ENCODE measurements at places on chromosomes 13 and 19.

DNA sequence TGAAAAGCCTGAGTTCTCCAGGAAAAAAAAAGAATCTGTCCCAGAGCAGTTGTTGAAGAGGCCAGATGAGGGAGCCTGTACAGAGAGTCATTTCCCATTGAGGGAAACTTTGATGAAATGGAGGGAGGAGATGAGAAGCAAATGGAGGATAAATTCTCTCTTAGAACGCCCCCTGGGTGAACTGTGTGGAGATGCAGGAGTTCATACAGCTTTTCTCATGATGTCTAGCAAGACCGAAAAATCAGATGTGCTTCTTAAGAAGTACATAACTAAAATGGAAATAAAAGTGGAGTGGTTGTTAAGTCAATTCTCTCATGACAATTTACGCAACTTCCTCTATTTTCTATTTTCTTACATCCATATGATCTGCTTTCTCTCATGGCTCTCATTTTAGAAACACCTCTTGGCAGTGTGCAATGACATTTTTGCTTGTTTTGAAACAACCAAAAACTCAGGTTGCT, 1263.1 kb downstream of the PCDH9 start:
- no peak for DNase-seq

DNA sequence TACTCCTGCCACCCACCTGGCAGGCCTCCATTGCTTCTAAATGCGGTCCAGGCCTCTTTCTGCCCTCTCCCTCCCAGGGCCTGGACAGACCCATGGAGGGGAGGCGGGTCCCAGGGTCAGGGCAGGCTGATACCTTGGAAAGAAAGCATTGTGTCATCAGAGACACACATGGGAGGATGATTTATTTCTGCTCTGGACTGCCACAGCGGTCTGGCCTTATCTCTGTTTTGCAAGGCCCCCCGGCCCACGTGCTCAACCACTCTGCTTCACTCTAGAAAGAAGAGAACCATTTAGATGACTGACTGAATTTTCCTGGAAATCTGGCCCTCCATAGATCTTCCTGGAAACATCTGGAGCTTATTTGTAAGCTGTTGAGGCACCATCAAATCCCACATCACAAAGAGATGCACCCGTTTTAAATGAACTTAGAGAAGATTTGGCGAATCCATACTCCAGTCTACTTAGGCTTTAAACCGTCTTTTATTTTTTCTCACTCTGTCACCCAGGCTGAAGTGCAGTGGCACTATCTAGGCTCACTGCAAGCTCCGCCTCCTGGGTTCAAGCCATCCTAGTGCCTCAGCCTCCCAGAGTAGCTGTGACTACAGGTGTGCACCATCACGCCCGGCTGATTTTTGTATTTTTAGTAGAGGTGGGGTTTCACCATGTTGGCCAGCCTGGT, 48.3 kb upstream of the URI1 start:
- DNase-seq = no peak

GRCh38 chr19:7397687-7398086, 49.0 kb downstream of the ARHGEF18 start:
- DNase-seq = no peak

DNA sequence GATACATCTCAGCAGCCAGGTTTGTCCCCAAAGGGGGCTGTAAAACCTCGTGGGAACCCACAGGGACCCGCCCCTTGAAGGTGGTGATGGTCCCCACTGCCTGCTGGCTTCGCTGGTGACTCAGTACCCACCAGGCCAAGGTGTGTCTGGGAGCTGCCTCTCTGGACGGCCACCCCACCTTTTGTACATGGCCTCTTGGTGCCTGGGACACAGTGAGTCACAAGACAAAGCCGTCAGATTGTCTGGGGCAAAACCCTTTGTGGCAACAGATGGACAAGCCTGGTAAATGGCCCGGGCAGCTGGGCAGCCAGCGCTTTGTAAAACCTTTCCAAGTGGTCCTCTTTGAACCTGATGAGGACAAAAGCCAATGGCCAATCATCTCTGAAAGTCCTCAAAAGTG, 27.9 kb upstream of the KLF2 start:
- no peak for DNase-seq

GRCh38 chr19:10226376-10227025, 4.6 kb downstream of the S1PR2 start:
- DNase-seq = peak; percentile 99

- DNase-seq = no peak
Measured at GRCh38 chr19:7912697-7913564, 1.7 kb upstream of the TGFBR3L start.

- DNase-seq = no peak
Measured at GRCh38 chr19:41357746-41358145, 4.0 kb upstream of the TGFB1 start.

DNA sequence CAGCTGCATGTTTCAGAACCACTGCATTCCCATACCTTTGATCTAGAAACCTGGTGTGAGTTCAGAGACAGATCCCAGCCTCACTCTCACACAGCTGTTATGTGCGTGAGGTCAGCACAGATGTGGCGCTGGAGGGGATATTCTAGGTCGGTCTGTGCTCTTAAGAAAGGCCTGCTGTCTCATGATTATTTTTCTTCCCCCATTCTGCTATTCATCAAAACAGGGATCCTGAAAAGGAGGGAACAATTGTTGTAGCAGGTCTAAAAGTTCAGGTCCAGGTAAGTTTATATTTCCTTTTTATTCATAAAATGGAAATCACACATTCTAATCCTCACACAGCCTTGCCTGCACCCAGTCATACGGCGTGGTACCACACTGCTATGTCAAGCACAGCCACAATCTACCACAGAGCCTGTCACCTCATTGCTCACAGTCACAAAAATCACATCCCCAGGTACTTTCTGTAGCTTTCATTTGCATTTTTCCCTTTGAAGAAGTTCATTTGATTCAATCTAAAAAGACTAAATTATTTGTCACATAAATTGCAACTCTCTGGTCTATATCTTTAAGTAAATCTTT, 867 bp downstream of the ZNF546 start:
- no peak for DNase-seq

DNA sequence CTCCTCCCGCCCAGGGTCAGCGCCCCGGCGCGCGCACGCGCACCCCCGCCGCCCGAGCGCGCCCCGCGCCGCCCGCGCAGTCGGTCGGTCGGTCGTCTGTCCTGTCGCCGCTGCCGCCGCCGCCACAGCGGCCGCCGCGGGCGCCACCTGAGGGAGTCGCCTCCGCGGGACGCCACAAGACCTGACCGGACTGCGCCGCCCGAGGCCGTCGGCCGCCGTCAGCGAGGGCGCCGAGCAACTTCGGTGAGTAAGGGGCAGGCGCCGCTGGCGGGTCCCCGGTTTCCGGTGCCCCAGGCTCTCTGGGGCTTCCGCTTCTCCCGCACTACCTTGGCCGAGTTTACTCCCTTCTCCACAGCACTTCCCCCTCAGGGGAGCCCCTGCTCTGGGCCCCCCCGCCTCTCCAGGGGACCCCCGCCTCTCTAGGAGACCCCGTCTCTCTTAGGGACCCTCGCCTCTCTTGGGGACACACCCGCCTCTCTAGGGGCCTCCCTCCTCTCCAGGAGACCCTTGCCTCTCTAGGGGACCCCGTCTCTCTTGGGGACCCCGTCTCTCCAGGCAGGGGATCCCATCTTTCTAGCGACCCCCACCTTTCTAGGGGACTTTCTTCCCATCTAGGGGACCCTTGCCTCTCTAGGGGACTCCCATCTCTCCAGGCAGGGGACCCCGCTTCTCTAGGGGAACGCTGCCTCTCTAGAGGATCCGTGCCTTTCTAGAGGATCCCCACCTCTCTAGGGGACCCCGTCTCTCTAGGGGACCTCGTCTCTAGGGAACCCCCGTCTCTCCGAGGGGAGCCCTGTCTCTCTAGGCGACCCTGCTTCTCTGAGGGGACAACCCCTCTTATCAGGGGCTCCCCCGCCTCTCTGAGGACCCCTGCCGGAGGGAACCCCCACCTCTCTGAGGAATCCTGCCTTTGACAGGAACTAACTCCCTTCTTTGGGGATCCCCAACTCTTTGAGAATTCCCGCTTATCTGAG, 19.3 kb upstream of the GATAD2A start:
- no peak for DNase-seq

DNA sequence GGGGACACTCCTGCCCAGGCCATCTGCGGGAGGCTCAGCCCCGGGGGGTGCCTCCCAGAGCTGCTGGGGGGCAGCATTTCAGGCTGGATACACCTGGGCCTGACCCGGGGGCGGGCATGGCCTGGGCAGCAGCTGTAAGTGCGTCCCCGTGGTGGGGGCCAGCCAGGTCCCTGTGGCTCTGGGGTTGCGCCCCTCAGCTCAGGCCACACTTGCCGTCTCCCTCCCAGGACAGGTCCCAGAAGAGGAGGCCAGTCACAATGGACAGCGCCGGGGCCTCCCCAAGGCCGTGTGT, 11.6 kb downstream of the CBARP start:
- no peak for DNase-seq

DNA sequence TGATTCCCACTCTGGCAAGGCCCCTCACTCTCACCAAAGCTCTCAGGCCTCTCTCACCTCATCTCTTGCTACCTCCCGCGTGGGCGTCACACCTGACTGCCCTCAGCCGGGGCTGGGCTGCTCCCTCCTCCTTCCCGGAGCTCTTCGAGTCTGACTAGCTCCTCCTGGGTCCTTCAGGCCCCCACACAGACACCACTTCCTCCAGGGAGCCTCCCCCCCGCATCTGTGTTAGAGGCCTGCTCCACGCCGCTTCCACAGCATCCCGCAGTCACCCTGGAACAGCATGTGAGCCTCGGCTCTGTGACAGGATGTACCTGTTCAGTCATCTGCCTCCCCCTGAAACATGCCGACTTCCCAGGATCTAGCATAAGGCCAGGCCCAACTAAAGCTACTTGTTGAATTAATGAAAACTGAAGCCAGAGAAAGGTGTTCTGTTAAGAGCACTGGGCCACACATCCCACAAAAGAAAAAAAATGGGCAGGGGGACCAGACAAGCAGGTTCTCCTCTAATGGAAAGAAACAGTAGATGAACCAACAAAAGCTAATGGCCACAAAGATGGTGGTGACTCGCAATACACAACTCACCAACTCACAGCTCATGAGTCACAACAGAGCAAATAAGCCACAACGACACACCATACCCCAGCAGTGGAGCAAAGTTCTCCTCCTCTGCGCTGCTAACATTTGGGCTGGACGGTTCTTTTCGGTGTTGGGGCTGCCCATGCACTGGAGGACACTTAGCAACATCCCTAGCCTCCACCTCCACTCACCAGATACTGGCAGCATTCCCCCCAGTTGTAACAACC, 3.0 kb downstream of the PPP6R1 start:
- DNase-seq = no peak

DNA sequence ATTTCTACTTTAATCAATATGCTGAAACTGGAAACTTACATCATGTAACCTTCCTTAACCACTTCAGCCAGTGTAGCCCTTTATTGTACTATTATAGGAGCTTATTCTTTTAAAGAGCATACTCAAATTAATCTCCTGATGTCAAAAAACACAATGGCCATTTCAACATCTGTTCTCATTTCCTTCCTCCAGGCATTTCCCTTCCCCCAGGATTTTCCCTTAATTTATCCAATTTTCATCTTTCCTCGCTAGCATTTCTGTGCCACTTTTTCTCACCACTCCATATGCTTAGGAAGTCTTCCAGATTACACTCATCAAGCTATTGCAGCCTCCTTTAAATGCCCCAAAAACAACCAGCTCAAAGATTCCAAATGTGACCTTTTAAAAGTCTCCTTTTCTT, 265.0 kb downstream of the PCDH9 start:
- DNase-seq = no peak

GRCh38 chr13:67330149-67330548, 100.0 kb upstream of the PCDH9 start:
- no peak for DNase-seq

Data from vagina (tissue), 2 donors.